CD4-positive, alpha-beta T cell treated with Interleukin-15 for 4 hours (primary cell): ENCODE measurements at places on chromosomes 5 and 9.

DNA sequence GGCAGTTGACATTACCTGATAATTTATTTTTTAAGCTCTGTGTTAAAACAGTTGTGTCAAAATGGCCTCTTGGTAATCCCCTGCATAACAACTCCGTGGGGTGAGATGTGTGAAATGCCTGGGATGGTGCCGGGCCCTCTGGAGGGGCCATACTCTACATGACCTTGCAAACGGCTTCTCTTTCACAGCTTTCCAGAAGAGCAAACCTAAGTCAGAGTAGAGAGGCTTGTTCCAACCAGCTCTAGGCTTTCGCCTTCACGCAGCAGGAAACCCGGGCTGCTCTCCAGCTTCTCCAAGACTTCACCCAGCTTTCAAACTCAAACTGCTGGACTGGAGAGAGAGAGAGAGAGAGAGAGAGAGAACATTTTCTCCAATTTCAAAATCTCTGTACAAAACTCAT is 120.1 kb downstream of the SNX18 start:
- DNase-seq = no peak

DNA sequence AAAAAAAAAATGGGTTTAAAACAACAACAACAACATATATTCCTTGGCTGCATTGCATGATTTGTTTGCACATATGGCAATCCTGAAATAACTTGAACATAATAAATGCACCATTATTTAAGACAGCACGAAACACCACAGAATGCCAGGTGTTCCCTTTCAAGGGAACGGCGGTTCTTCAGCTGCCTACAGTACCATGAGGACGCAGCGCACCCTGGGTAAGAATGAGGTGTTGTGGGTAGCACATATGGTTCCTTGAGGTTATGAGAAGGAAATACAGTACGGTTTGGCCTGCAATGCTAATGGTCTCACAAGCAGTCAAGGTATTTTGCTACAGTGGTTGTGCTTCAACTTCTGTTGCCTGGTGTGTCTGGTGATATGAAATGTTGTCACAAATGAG is 174.8 kb downstream of the SLC12A2 start:
- DNase-seq = no peak

GRCh38 chr9:14515571-14516198 is 177.5 kb downstream of the ZDHHC21 start:
- no peak for DNase-seq

DNA sequence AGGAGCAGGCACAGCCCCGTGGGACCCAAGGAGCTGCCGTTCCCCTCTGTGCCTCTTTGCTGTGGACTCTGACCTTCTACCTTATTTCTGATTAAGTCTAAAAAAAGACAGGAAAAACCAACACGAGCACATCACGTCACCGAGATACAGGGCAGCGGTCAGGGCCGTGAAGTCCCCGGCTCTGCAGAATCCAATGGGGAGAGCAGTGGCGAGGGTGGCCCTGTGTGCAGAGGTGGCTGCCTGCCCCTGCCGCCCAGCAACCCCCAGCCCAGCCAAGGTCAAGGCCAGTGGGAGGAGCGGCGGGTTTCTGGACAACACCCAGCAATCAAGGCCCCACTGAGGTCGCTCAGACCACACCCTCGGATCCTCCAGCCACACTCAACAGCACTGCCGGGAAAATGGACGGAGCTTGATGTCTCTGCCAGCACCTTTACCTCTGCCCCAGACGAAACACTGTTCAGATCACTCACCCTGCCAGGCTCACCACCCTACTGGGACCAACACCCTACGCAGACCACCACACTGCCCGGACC is 32.7 kb upstream of the SLC9A3 start:
- no peak for DNase-seq

GRCh38 chr5:6083311-6083978 is 294.9 kb downstream of the MED10 start:
- DNase-seq = no peak

- DNase-seq = no peak
Observed at GRCh38 chr9:94624629-94625028, 14.7 kb downstream of the FBP1 start.

GRCh38 chr9:33124751-33125381 is 42.3 kb downstream of the B4GALT1 start:
- DNase-seq = no peak

DNA sequence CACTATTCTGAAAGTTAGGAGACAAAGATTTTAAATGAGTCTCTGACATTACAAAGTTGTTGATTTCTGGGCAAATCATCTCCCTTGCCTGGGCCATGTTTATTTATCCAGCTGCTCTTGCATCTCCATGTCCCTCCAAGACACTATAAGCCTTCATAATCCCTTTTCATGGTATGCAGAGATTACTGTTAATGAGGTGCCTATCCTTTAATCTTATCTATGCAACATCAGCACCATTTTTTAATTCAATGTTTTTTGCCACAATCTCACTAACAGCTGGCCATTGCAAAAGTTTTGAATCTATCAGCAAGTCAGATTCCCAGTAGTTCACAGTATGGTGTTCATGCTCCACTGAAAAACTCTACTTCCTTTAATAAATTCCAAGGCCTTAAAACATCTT is 108.5 kb upstream of the PTPRD start:
- no peak for DNase-seq

DNA sequence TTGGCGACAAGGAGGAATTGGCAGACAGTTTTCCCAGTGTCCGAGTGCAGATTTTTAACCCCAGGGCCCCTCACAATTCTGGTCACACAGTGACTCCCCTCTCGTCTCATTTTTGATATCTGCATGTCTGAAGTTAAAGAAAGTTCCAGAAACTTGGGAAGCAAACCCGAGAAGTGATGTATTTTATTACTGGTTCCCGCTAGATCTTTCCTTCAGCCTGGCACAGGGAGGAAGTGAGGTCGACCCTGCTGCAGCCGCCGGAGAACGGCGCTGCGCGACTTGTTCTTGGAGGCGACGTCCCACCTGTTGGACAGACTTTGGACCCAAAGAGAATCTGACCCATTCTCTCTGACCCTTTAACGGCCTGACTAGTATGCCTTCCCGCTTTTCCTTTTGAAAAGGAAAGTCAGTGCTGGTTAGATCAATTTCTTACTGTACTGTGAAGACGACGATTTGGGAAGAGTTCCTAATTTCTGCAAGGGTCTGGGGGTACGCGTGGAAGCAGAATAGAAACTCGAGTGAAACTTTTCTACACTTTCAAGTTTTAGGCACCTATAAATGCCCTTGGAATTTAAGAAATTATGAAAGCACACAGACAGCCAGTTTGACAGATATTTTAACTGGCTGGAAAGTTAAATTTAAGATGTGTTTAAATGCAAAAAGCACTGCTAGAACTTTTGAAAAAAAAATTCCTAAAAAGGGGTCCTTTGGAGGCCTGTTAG is 744 bp downstream of the OTULIN start:
- no peak for DNase-seq

DNA sequence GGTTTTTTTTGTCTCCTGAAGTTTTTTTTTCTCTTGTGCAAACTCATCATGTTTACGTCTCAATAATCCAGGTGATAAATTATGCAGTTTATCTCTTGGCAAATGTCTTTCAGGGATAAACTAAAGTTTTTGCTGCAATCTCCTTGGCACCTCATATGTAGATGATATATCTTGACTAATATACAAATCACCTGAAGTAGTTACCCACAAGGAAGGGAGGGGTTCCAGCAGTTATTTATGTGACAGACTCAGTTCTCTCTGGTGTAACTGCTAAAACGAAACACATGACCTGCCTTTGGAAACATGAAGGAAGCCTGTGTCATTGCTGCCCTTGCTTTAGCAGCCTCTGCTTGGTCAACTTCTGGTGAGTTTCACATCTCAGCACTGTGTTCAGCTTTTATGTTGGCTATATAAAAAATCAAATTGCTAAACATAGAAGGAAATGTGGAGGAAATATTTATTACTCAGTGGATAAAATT is 39.3 kb upstream of the KIAA1958 start:
- DNase-seq = no peak
